Spleen (tissue), 13 donors: ENCODE measurements at places on chromosomes 4 and X.
A peak's percentile ranks its signal among the peaks of the same experiment; 100 is the strongest.

GRCh38 chrX:113919387-113919786 lies 664.5 kb upstream of the HTR2C start:
- no peaks in the 10 kb centered on the region for H3K4me1 ChIP-seq
- no peak overlapping the region for H3K27ac ChIP-seq
- H3K36me3 ChIP-seq: no peaks in the 10 kb centered on the region

DNA sequence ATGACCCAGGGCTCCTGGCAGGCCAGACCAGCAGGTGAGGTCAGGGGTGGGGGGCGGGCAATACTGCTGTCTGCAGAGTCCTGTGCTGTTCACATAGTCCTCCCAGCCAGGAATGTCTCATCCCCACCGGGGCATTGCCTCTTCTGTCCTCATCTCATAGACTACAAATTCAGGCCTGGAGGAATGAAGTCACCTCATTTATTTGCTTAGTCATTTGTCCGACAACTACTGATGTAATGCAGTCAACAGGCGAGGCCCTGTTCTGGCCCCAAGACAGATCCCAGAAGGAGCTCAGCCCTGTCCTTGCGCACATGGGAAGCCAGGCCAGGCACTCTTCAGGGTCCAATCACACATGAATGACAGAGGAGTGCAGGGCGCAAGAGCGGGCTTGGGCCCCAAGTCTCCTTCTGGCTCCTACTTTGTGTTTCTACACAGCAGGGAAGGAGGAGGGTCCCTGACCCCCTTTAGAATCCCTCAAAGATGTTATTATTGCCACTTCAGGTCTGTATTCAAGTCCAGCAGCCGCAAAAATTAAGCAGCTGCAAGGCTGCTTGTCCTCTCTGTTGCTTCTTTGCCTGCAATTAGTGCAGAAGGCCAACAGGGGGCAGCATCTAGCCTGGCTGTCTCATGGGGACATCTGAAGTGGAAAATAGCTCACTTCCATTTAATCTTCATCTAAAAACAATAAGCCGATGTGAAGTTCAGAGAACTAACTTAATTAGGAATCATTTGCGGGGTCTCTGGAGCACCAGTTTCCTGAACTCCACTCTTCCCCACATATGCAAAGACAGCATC lies 15.2 kb upstream of the HMX1 start:
- H3K4me1 ChIP-seq: peaks cover 2% of the 10 kb centered on the region
- H3K27ac ChIP-seq: no peak overlapping the region
- H3K27me3 ChIP-seq: peaks cover 24% of the 10 kb centered on the region
- DNase-seq: no peak
- H3K36me3 ChIP-seq: no peaks in the 10 kb centered on the region

- H3K36me3 ChIP-seq: no peaks in the 10 kb centered on the region
- H3K27me3 ChIP-seq: no peaks in the 10 kb centered on the region
- DNase-seq: no peak
- no peak overlapping the region for H3K4me3 ChIP-seq
Measured at GRCh38 chr4:139600662-139601061, 44.6 kb upstream of the SETD7 start.

DNA sequence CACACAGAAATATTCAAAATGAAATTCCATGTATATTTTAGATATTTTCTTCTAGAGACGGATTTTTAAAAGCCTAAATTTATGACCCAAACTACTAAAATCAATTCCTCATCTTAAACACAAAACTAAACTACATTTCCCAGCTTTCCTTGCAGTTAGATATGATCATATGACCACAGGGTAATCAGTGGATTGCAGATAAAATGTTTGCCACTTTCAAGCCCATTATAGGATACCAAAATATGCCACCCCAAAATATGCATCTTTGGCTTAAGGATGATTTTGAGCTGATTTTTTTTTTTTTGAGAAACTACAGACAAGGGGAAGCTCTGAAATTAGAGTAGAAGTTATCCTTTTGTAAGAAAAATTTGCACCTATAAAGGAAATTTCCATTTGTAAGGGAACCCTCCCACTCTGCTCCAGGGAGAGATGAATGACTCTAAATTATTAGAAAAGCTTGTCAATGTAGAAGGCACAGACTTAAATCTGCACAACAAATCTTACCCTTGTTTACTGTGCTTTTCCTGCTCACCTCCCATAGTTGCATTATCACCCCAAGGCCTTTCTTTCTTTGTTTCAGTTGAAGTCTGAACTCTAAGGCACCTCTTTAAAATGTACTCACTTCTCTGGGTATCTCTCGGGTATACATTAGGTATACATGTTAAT lies 503.0 kb downstream of the PDHA2 start:
- no peaks in the 10 kb centered on the region for H3K36me3 ChIP-seq
- DNase-seq: no peak
- no peaks in the 10 kb centered on the region for H3K4me1 ChIP-seq
- H3K27me3 ChIP-seq: no peaks in the 10 kb centered on the region
- no peak overlapping the region for H3K27ac ChIP-seq

DNA sequence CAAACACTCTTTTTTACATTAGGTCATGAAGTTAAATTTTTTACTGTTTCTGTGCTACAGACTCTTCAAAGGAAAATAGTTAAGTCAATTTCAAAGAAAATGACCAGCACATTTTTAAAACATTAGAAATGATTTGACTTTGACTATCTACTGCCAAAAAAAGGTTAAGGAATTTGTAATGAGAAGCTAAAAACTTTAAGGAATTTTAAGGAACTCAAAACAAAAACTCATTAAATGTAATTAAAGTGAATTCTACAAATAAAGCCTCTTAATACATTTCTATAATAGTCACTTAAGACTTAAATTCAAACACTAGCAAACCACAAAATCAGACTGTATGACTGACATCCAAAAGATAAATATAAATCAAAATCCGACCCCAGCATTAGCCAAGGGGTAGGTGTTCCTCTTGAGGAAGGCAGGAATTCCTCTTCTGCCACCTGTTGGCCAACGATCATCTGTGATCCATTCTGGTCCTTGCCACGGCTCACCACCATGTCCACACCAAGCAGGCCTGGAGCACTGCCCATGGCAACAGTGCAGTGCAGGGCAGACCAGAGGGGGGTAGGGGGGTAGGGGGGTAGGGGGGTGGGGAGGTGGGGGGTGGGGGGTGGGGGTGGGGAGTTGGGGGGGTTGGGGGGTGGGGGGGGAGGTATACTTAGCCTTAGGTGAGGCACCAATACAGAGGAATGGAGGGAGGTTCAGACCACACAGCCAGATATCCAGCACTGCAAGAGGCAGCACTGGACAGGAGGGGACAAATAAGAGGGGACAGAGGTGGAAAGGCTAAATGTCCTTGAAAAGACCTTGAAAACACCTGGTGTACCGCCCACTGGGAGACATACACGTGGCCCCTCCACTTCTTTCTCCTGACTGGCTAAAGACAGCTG lies 287.4 kb downstream of the CHIC1 start:
- H3K27me3 ChIP-seq: no peaks in the 10 kb centered on the region
- no peaks in the 10 kb centered on the region for H3K36me3 ChIP-seq
- no peak for DNase-seq
- H3K4me1 ChIP-seq: peaks cover 25% of the 10 kb centered on the region
- no peak overlapping the region for H3K27ac ChIP-seq
- H3K4me3 ChIP-seq: peak overlapping the region; percentile 39

- no peak overlapping the region for H3K27ac ChIP-seq
- H3K4me1 ChIP-seq: no peaks in the 10 kb centered on the region
- DNase-seq: no peak
- H3K27me3 ChIP-seq: no peaks in the 10 kb centered on the region
Measured at GRCh38 chr4:10289538-10289906, 167.7 kb downstream of the ZNF518B start.

GRCh38 chrX:40015693-40016092 lies 82.1 kb downstream of the BCOR start:
- peaks cover 11% of the 10 kb centered on the region for H3K27me3 ChIP-seq
- no peak overlapping the region for H3K4me3 ChIP-seq
- no peak for DNase-seq

DNA sequence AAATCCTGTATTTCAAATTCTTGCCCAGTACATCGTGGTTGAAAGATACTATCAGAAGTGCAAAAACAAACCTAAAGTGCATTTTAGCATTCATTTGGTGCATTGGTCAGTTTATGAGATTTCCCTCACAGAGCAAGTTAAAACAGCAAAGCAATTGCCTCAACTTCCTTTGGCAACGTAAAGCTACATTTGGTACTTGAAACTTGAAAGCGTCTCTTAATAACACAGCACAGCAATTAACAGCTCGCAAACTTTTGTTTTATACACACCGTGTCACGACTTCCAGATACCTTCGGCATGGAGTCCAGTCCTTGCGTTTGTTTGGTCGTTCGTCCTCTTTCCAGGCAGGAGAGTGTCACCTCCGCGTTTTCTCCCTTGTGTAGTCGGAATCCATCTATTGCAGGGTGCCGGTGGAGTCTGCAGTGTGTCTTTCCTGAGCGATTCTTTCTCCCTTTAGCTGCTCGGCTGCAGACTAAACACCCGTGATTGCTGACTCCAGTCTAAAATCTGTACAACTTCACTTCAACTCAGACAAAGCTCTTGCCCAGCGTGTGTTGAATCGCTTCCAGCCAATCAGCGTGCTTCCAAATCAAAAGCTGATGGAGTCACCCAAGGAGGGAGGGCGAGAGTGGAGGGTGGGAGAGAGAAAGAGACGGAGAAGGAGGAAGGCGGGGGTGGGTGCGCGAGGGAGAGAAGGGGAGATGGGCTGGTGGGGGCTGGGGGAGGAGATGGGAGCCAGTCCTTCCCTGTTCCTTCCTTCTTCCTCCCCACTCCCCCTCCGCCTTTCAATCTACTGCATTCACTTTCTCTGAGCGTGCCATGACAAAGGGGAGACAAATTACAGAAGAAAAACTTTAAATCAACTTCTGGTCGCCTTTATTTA lies at the start of gene PCDH18:
TSS of gene PCDH18 (minus strand) at position 509 of the 883 bp plus-strand sequence. CDS start at position 103, 406 bp downstream.
- H3K27me3 ChIP-seq: no peaks in the 10 kb centered on the region
- peak within 1 kb of the TSS; percentile 63 for H3K27ac ChIP-seq
- no peak for DNase-seq
- no peaks in the 10 kb centered on the region for H3K36me3 ChIP-seq

DNA sequence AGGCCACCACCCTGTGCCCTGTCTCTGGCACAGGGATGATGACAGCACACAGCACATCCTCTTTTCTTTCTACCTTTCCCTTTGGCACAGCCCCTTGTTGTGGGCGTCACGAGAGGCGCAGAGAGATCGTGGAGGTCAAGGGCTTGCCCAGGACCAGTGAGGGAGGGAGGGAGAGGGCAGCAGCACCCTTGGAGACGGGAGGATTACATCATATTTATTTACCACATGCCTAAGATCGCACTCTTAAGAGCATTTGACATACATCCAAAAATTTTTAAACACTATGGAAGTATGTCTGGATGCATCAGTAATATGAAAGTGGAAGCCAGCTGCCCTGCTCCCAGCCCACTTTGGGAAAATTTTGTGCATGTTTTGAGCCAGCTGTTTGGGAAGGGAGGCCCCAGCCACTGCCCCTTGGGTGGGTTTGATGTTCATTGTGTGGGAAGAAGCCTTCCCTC lies 12.7 kb downstream of the WFS1 start:
- peaks cover 42% of the 10 kb centered on the region for H3K4me1 ChIP-seq
- H3K27me3 ChIP-seq: no peaks in the 10 kb centered on the region
- no peak overlapping the region for H3K4me3 ChIP-seq
- peak overlapping the region; percentile 32 for H3K27ac ChIP-seq
- DNase-seq: no peak

DNA sequence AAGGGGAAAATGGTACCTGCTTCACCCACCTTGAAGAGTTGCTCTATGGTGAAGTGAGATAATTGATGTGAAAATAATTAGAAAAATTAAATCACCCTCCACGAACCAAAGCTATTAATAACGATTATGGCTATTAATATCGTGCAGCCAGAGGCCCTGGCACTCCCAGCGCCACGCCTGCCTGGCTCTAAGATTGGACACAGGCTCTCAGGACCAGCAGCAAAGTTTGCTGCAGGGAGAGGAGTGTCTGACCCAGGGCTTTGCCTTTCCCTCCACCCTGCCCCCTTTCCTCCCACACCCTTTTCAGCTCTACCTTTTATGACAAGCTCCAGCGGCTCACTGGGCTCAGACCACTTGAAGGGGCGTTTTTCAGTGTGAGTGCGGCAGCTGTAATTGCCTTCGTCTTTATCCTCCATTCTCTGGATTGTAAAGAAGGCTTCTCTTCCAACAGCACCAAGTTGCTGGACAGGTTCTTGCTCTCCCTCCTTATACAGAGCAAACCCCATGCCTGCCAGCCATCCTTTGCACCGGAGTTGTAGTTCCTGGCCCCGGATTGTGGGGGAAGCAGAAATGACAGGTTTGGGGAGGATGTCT lies 11.5 kb downstream of the IGSF1 start:
- no peaks in the 10 kb centered on the region for H3K27me3 ChIP-seq
- H3K27ac ChIP-seq: no peak overlapping the region
- H3K36me3 ChIP-seq: no peaks in the 10 kb centered on the region
- no peaks in the 10 kb centered on the region for H3K4me1 ChIP-seq
- DNase-seq: no peak

- H3K4me3 ChIP-seq: no peak overlapping the region
- H3K27ac ChIP-seq: no peak overlapping the region
- no peaks in the 10 kb centered on the region for H3K4me1 ChIP-seq
- H3K36me3 ChIP-seq: no peaks in the 10 kb centered on the region
Measured at GRCh38 chr4:178339769-178340168, 897.5 kb upstream of the AGA start.

- H3K4me1 ChIP-seq: no peaks in the 10 kb centered on the region
- no peak for DNase-seq
- H3K27ac ChIP-seq: no peak overlapping the region
- H3K27me3 ChIP-seq: no peaks in the 10 kb centered on the region
- no peaks in the 10 kb centered on the region for H3K36me3 ChIP-seq
- no peak overlapping the region for H3K4me3 ChIP-seq
Measured at GRCh38 chr4:113971706-113972360, 7.6 kb downstream of the ARSJ start.

DNA sequence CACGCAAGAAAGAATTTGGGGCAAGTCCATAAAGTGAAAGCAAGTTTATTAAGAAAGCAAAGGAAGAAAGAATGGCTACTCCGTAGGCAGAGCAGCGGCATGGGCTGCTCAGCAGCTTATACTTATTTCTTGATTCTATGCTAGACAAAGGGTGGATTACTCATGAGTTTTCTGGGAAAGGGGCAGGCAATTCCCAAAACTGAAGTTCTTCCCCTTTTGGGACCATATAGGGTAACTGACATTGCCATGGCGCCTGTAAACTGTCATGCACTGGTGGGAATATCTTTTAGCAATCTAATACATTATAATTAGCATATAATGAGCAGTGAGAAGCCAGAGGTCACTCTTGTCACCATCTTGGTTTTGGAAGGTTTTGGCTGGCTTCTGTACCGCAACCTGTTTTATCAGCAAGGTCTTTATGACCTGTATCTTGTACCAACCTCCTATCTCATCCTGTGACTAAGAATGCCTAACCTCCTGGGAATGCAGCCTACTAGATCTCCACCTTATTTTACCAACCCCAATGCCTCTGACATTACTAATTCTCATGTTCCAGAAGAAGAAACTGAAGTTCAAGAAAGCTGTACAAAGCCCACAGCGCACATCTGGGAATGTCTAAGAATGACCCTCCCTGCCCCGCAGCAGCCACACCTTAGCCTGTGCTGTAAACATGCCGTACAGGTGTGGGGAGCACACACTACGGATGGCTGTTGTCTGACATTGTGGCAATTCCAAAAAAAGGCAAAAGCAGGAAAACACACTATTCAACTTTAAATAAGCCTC lies 18.6 kb downstream of the RXFP1 start:
- no peaks in the 10 kb centered on the region for H3K27me3 ChIP-seq
- H3K4me1 ChIP-seq: no peaks in the 10 kb centered on the region
